Right cardiac atrium (tissue), 5 donors: ENCODE measurements at places on chromosomes 2 and 18.

DNA sequence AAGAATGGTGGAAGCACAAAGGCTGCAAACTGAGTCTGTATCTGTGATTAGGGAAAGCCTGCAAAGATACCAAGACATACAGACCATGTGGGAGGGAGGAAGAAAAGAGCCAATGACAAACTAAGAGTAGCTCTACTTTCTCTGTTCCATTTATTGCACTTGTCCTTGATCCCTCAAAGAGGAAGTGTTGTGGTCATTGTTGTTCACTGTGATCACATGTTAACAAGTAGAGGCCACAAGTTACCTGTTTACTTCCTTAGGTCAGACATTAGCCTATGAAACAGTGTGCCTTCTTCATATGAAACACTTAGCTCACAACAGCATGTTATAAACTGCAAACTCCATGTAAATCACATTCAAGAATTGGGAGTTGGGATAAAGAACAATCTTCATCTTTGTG is 32.6 kb downstream of the MAP2 start:
- no peak for DNase-seq

DNA sequence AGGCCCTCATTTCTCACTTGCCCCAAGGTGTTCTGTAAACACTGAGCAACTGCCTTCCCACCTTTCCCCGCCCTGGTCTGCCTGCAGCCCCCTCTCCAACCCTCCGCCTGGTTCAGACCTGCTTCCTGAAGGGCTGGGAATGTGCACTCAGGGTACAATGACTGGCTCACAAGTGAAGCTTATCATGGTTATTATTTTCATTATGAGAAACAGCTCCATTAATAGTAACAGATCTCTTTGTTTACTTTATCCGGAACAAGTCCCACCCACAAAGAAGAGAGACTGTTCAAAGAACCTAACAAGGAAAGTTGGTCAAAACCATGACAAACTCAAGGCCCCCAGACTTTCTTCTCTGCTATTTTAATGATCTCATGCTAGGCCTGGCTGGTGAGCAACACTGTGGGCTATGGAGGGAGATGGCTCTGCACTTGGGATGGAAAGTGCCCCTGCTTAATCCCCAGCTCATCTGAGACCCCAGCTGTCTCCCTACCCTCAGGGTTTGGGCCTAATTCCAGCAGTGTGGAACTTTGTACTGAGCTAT is 36.7 kb downstream of the ARHGAP25 start:
- DNase-seq = no peak

DNA sequence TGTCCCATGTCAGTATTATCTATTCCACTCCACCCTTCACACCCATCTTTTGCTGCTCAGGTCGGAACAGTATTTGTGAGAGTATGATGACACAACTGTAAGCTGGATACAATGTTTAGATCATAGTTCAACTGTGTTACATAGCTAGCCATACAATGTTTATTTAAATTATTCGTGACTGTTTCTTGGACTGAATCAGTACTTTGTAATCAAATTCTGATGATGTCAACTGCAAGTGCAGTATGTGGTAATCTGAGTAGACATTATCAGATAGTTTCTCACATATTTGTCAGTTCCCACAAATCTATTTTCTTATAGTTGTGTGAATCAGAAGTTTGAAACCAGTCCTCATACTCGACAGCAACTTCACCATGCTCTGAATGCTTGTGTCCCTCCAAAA is 177.6 kb downstream of the ZNF407 start:
- no peak for DNase-seq

- DNase-seq = no peak
Measured at GRCh38 chr2:46171996-46172546, 125.1 kb upstream of the EPAS1 start.
